H1 (cell line): ENCODE measurements at places on chromosomes 3 and 15.

DNA sequence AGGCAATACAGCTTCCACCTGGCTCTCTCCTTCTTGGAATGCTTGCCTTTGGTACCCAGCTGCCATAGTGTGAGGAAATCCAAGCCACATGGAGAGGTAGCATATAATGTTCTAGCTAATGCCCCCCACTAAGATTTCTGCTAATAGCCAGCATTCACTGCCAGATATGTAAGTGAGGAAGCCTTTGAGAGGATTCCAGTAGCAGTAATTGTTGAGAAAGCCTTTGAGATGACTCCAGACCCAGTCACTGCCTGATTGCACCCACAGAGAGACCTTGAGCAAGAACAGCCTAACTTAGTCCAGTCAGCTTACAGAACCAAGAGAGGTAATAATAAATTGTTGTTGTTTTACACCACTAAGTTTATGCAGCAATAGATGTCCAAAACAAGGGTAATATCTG, 63.1 kb downstream of the STRIT1 start:
- no peak for DNase-seq

GRCh38 chr15:43469867-43470266, 23.1 kb downstream of the TP53BP1 start:
- DNase-seq = no peak

GRCh38 chr3:62065985-62066693, 307.2 kb downstream of the FEZF2 start:
- DNase-seq = no peak

DNA sequence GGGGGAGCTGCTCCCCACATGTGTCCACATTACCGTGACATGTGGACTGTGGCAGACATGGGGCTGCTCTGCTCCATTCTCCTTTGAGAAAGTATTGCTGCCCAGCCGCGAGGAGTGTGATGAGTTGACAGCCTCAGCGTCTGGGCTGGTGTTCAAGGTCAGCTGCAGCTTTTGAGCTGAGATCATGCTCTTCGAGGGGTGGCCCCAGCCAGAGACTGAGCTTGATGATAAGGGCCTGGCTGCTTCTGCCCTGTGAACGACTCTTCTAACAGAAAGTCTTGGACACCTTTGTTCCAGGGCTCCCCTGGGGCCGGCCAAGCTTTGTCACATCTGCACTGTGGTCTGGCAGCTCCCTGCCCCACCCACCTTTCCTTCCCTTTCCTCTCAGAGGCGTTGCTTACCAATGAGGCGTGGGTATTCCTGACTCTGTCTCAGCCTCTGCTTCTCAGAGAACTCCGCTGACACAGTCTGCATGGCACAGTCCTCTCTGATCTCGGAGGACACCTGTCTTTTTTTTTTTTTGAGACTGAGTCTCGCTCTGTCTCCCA, 86.6 kb downstream of the CHRD start:
- DNase-seq = no peak

GRCh38 chr3:150331978-150332568, 76.0 kb upstream of the TSC22D2 start:
- DNase-seq = no peak

- DNase-seq = no peak
These were observed 197.0 kb upstream of the CBLB start for GRCh38 chr3:106065831-106066230.

DNA sequence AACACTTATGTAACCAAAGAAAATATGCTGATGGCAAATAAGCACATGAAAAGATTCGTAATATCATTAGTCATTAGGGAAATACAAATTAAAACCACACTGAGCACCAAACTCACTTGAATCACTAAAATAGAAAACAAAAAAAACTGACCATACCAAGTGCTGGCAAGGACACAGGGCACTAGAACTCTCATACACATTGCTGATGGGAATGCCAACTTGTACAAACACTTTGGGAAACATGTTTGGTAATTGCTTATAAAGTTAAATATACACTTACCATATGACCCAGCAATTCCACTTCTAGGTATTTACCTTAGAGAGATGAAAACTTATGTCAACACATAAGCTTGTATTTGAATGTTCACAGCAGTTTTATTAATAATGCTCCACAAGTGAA, 95.5 kb downstream of the TFDP2 start:
- DNase-seq = no peak

DNA sequence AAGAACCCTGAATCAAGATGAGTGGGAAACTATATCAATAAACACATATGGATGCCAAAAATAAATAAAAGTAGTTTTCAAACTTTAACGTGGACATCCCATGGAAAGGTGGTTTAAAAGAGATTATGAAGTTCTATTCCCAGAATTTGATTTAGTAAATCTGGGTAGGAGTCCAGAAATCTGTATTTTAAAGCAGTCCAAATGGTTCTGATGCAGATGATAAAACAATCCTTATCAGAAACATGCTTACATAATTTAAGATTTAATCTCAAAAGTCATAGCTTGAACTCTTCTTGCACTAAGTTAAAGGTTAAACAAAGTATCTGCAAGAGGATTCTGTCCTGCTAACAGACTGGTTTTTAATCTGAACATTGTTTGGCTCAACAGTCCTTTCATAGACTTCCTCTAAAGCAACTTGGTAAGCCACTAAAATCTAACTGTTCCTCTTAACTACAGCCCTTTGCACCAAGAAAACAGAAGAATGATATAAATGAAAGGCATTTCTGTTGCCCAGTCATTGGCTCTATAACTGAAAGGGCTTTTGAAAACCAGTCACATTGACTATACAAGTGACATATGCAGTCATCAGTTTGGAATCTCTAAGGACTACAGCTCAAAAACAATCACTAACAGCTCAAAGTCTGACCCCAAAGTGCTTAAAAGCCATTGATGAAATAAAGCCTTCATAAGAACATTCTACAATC, 23.4 kb upstream of the MAP4 start:
- no peak for DNase-seq
